H1 (cell line): ENCODE measurements at places on chromosomes 6 and 20. TPM values are rescaled to one million over a fixed set of nuclear protein-coding genes. Genes with fewer than 3 reads are reported as not detected.

Gene PRL
- not detected in 2 replicates for polyA plus RNA-seq

Gene MEI4
- 0.05 TPM in 2 replicates for polyA plus RNA-seq

Gene RNF182
- polyA plus RNA-seq: 4.2 and 6.2 TPM in 2 replicates

Gene ARFGEF3
- 5.6 and 5.8 TPM in 2 replicates for polyA plus RNA-seq

Gene PLN
- 0.03 TPM in 1 of 2 replicates, not detected in the other for polyA plus RNA-seq

Gene CGAS
- 1.9 and 2.1 TPM in 2 replicates for polyA plus RNA-seq

Gene ABCC10
- 15.5 and 22.3 TPM in 2 replicates for polyA plus RNA-seq

Gene KHDC1L
- polyA plus RNA-seq: 0.14 TPM in 1 of 2 replicates, not detected in the other

Gene C20orf204
- polyA plus RNA-seq: 0.39 and 0.96 TPM in 2 replicates

Gene FOXA2
- 0.09 TPM in 1 of 2 replicates, not detected in the other for polyA plus RNA-seq

Gene C6orf118
- polyA plus RNA-seq: 0.35 and 0.36 TPM in 2 replicates

Gene RAD21L1
- polyA plus RNA-seq: 0.06 TPM in 1 of 2 replicates, not detected in the other

Gene SPAG4
- polyA plus RNA-seq: 6.0 and 8.9 TPM in 2 replicates

Gene FRK
- 0.06 and 0.11 TPM in 2 replicates for polyA plus RNA-seq

Gene SULF2
- polyA plus RNA-seq: 15.7 and 29.0 TPM in 2 replicates

Gene LTB
- polyA plus RNA-seq: 0.47 and 0.77 TPM in 2 replicates

Gene SLC17A3
- polyA plus RNA-seq: not detected in 2 replicates

Gene TRIM10
- polyA plus RNA-seq: 0.06 and 0.08 TPM in 2 replicates

Gene SLC52A3
- polyA plus RNA-seq: 2.3 and 4.2 TPM in 2 replicates

Gene PNISR
- polyA plus RNA-seq: 40.2 and 41.1 TPM in 2 replicates

Gene EPPIN
- polyA plus RNA-seq: 0.06 TPM in 1 of 2 replicates, not detected in the other

Gene DEFB124
- polyA plus RNA-seq: not detected in 2 replicates

Gene PROKR2
- 7.7 and 9.5 TPM in 2 replicates for polyA plus RNA-seq

Gene FNDC1
- polyA plus RNA-seq: 0.06 and 0.14 TPM in 2 replicates

Gene HRH3
- polyA plus RNA-seq: 2.0 and 3.1 TPM in 2 replicates

Gene PDE10A
- polyA plus RNA-seq: 1.1 TPM in 2 replicates

Gene RNF217
- polyA plus RNA-seq: 1.7 and 2.0 TPM in 2 replicates

Gene C4B
- polyA plus RNA-seq: 0.74 and 1.7 TPM in 2 replicates

Gene NOX3
- not detected in 2 replicates for polyA plus RNA-seq

Gene GPX5
- polyA plus RNA-seq: 0.08 TPM in 1 of 2 replicates, not detected in the other

Gene SPATA25
- 2.0 and 3.2 TPM in 2 replicates for polyA plus RNA-seq

Gene DSN1
- polyA plus RNA-seq: 8.5 and 12.0 TPM in 2 replicates

Gene CST7
- not detected in 2 replicates for polyA plus RNA-seq

Gene GPLD1
- 2.9 and 3.7 TPM in 2 replicates for polyA plus RNA-seq

Gene TNF
- polyA plus RNA-seq: not detected in 2 replicates

Gene ALDH5A1
- 1.3 and 1.5 TPM in 2 replicates for polyA plus RNA-seq

Gene GGTLC1
- polyA plus RNA-seq: not detected in 2 replicates

Gene OVOL2
- polyA plus RNA-seq: 11.0 and 15.1 TPM in 2 replicates

Gene SIGLEC1
- polyA plus RNA-seq: 0.02 TPM in 2 replicates

Gene HCK
- polyA plus RNA-seq: 4.3 and 4.4 TPM in 2 replicates

Gene OLIG3
- polyA plus RNA-seq: 1.3 and 1.4 TPM in 2 replicates

Gene CAGE1
- polyA plus RNA-seq: 0.02 TPM in 1 of 2 replicates, not detected in the other

Gene OGFR
- 13.9 and 26.7 TPM in 2 replicates for polyA plus RNA-seq

Gene ULBP2
- polyA plus RNA-seq: 0.05 TPM in 1 of 2 replicates, not detected in the other

Gene GLP1R
- 2.7 TPM in 2 replicates for polyA plus RNA-seq
